Activated CD4-positive, alpha-beta T cell treated with anti-CD3 and anti-CD28 coated beads, Interleukin-2, amount 50 U/mL, for 16 hours (primary cell): ENCODE measurements at places on chromosomes 7 and 10.

DNA sequence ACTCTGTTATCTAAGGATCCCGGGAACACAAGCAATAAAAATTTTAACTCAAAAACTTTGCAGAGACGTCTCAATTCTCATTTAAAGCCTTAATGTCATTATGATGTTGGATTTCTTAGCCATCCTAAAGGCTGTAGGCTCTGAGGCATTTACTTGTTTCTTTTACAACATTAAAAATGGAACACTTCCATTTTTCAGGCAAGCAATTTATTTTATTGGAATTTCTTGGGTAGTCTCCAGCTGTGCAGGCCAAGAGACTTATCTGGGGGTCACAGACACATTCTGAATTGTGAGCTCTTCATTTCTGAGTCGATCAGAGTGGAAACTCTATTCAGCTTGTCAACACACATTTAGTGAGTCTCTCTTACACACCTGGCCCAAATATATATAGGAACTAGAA, 48.0 kb upstream of the KIF5B start:
- no peak for DNase-seq

GRCh38 chr7:73880755-73881328, 19.9 kb downstream of the TMEM270 start:
- no peak for DNase-seq

- no peak for DNase-seq
Observed at GRCh38 chr10:117391436-117392205, 16.4 kb upstream of the PDZD8 start.

DNA sequence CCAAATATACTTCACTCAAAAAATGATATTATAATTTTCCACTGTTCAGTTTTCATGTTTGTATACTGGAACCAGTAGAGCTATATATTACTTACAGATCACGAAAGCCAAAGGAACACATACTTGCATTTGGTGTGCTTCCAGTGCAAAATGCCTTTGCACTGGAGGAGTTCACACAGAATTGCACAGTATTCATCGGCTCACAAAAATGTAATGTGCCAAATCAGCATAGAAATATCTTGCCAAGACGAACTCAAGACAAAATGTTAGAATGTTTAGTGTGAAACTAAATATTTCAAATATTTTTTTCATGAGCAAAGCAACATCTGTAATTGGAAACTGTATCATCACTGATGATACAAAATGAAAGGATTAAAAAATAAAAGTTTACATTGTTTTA, 646.2 kb upstream of the SEMA3D start:
- no peak for DNase-seq

DNA sequence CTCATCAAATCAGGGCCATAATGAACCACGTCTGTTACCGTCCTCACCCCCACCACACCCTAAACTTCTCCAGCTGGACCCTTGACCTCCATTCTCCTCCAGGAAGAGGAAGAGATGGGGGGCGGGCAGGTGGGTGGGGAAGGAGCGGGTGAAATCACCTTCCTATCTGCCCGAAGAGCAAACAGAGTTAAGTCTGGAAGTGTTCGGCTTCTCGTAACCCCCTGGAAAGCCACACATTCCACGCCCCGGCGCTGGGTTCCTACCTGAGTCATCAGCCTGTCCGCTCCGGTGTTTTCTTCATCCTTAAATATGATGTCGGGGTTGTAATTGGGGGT, 736 bp downstream of the SHH start:
- no peak for DNase-seq

DNA sequence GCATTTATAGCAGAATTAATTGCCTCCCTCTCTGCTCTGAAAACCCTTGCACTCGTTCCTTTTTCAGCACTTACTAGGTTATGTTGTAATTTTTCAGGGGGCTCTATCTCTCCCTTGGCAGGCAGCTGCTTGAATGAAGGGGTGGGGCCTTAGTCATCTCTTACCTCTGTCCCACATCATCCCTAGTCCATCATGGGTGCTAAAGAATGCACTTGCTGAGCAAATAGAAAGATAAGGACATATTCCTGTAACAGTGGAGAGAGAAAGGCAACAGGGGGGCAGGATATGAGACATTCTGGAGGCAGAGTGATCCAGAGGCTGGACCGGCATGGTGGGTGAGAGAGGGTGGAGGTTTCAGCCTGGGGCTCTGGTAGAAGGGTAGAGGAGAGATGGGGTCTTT, 60.0 kb downstream of the MINDY4 start:
- no peak for DNase-seq

GRCh38 chr7:24133691-24134090, 150.3 kb upstream of the NPY start:
- DNase-seq: no peak

- DNase-seq: no peak
Observed at GRCh38 chr7:142637240-142637639, 112.0 kb upstream of the PRSS1 start.

- no peak for DNase-seq
Observed at GRCh38 chr7:131336956-131337355, 9.3 kb downstream of the MKLN1 start.

- DNase-seq: no peak
Observed at GRCh38 chr10:2610946-2611345, 456.4 kb upstream of the PFKP start.

GRCh38 chr10:131819241-131820072, 81.4 kb upstream of the PPP2R2D start:
- DNase-seq: no peak

- no peak for DNase-seq
Observed at GRCh38 chr7:66348531-66348930, 143.4 kb downstream of the TPST1 start.

DNA sequence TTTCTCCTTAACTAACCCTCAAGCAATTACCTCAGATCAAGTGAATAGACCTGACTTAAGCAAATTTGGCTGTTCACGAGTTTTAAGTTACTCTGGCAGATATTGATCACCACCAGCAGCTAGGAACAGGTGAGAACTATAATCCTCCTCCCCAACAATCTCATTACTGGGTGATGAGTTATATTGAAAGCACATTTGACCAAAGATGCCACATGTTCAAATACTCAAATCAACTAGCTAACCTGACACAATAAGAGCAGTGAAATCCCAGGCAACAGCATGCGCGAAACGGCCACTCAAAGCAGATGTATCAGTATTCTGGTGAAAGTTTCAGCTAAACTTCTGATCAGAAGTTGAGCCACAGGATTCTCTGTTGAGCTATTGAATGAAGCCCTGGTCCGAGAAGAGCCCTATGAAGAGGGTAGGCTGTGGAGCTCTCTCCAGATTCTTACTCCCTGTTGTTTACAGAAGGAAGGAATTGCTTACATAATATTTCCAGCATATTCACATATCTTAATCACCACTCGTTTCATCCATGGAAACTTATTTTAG, 52.6 kb downstream of the CAV1 start:
- DNase-seq: peak; percentile 76

GRCh38 chr10:85413570-85413969, 953.0 kb downstream of the GRID1 start:
- DNase-seq: no peak

DNA sequence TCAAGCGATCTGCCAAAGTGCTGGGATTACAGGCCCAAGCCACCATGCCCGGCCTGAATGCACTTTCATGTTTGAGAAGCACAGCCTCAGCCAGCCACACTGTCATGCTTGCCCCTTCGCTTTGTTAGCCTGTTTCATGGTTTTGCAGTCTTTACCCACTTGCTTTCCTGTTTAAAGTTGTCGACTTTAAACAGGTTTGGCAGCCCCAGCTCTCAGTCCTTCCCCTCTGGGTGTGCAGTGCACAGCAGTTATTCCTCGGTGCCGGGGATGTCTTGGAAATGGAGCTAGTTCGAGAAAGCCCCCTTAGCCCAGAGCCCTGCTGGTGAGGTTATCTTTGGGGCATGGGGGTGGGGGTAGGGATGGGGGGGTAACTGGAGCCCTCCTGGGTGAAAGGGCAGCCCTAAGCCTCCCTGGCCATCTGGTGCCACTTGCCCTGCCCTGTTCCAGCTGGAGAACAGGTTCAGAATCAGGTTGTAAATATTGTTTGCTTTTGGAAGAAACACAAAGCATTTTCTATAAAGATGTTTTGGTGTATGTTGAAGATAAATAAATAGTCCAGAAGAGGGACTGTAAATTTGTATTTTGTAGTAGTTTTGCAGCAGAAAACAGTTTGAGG, 14.8 kb downstream of the TSPAN14 start:
- no peak for DNase-seq

- no peak for DNase-seq
Observed at GRCh38 chr7:98703916-98704315, 86.8 kb downstream of the NPTX2 start.

- no peak for DNase-seq
Observed at GRCh38 chr10:11884706-11885423, 61.7 kb downstream of the PROSER2 start.

- DNase-seq: peak; percentile 58
Observed at GRCh38 chr7:37432281-37432920, 16.3 kb downstream of the ELMO1 start.

- no peak for DNase-seq
Observed at GRCh38 chr7:44408596-44408995, 81.9 kb downstream of the NUDCD3 start.

DNA sequence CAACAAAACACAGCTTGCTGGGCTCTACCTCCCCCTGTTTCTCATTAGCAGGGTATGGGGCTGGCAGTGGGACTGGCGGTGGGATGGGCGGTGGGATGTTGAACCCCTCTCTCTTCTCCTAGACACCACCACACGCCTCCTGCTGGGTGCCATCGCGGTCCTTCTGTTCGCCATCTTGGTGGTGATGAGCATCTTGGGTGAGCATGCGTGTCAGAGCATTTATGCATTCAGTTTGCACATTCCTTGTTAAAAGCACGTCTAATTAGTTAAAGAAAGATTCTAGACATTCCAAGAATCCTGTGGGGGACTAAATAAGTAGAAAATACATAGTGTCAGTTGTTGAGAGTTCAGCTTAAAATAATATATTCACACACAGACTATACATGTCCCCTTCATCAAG, 12.7 kb downstream of the CLEC2L start:
- DNase-seq: no peak

- no peak for DNase-seq
Observed at GRCh38 chr10:132908621-132909295, 33.6 kb downstream of the CFAP46 start.

DNA sequence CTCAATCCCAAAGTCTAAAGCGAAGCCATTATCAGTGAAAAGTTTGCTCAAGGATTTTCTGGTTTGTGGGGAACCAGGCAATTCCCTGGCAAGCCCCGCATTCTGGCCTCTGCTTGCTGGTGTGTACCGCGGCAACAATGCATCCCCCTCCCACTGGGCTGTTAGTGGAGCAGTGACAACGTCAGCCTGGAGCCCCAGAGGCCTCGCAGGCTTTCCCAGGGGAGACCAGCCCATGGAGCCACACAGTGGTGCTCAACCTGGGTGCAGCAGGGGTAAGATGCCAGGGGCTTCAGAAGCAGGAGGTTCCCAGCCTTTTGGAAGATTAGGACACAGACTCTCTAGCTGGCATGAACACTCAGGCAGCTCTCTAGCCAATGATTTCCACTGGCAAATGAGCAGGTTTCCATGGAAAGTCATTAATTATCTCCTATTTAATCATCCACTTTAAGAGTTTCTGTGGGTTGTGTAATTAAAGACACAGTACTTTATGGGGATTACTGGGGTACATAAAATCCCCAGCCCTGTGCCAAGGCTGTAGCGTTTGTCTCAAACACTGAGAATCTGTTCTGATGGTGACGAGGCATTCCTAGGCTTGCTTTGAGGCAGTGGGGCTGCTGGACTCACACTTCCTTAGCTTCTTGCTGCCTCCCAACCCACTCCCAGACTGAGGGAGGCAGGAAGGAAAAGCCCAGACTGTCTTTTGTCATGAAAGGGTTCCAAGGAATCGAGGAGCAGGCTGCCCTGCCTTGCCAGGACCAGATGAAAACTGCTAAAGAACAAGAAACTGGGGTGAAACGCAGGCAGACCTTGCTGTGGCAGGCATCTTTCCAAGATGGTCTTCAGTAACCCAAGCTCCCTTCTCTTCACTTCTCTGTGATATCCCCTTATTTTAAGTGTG, 411.9 kb upstream of the SHH start:
- DNase-seq: no peak

DNA sequence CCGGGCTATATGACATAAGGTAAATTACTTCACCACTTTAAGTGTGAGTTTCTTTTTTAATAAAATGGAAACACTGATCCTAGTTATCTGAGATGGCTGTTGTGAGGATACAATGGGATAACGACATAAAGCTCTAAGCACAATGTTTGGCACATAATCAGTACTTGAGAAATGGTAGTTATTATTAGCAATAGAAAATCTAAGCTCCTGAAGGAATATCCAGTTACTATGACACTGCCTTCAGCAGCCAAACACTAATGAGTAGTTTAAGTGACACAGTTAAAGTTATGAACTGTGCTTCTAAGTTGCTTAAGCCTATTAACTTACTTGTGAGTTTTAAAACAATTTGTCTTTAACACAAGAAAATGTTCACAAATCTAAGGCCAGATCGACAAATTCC, 96.8 kb downstream of the ELAPOR2 start:
- DNase-seq: no peak

- no peak for DNase-seq
Observed at GRCh38 chr7:16695621-16696237, 49.7 kb downstream of the BZW2 start.

DNA sequence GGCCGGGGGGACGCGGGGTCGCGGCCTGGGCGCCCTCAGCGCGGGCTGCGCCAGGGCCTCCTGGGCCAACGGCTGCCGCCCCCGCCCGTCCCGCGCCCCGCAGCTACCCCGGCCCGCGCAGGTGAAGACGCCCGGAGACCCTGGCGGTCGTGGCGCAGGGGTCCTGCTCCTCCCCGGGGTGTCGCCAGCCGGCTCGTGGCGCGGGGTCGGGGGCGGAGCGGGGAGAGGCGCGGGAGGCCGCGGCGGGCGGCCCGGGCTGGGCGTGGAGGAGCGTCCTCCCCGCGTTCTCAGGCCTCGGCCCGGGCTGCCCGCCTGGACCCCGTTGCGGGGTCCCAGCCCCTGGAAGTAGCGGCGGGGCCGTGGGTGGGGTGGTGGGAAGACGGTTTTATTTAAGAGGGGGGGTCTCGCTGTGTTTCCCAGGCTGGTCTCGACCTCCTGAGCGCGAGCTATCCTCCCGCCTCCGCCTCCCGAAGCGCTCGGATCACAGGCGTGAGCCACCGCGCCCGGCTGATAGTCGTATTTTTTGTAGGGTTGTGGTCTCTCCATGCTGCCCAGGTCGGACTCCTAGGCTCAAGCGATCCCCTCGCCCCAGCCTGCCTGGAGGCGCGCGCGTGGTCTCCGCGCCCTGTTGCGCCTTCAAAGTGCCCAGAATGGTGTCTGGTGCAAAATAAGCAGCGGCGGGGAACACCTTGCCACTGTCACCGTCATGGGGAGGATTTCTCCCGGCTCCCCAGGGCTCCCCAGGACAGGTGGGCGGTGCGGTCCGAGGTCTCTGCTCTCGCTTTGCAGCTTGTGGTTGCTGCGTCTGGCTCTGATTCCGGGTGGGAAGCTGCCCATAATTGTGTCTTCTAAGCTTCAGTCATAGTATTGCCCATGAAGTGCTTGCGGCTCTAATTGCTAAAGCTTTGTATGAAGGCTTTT, 15.3 kb upstream of the SUN1 start:
- peak; percentile 35 for DNase-seq

DNA sequence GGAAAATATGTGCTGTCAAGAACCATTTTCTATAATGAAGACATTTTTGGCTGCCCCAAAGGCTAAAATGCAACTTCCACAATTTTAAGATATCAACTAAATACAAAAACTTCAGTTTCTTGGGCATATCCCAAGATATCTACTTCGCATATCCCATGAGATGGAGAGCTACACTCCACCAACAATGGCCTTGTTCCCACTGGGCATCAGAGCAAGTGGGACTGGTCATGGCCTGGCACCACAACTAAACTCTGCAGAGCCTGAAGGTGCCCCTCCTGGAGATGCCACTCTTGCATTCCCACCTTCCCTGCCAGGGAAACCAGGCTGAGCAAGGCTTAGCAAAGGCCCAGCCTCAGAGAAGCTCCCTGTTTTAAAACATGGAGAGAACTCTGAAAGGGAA, 75.8 kb upstream of the LRRC17 start:
- no peak for DNase-seq

GRCh38 chr10:133275684-133276092, 980 bp downstream of the ADAM8 start:
- DNase-seq: peak; percentile 70
